ENCODE measurements at places on chromosomes 2 and 18. TPM values are rescaled to one million over a fixed set of nuclear protein-coding genes. Genes with fewer than 3 reads are reported as not detected.

The ATF2 gene
- 10.8 TPM for polyA plus RNA-seq

The SFXN5 gene
- polyA plus RNA-seq = 7.6 TPM

The COBLL1 gene
- 3.2 TPM for polyA plus RNA-seq

The SPHKAP gene
- polyA plus RNA-seq = 16.1 TPM

The GKN2 gene
- not detected for polyA plus RNA-seq

The SAG gene
- not detected for polyA plus RNA-seq

The ASB18 gene
- 1.2 TPM for polyA plus RNA-seq

The VIL1 gene
- 0.11 TPM for polyA plus RNA-seq
